ENCODE measurements at places on chromosomes 3 and 15.

GRCh38 chr15:49464522-49464921, 41.5 kb downstream of the FGF7 start:
- DNase-seq: no peak

GRCh38 chr15:29799859-29800258, 22.4 kb downstream of the TJP1 start:
- DNase-seq: no peak

GRCh38 chr15:89912674-89913396, at the start of gene ARPIN:
Gene ARPIN, minus strand, starts transcription at chr15:89912952. Its CDS starts 117 bp downstream, at chr15:89912835.
- peak; percentile 62 for DNase-seq

GRCh38 chr3:32226875-32227500, 11.5 kb upstream of the CMTM8 start:
- no peak for DNase-seq

DNA sequence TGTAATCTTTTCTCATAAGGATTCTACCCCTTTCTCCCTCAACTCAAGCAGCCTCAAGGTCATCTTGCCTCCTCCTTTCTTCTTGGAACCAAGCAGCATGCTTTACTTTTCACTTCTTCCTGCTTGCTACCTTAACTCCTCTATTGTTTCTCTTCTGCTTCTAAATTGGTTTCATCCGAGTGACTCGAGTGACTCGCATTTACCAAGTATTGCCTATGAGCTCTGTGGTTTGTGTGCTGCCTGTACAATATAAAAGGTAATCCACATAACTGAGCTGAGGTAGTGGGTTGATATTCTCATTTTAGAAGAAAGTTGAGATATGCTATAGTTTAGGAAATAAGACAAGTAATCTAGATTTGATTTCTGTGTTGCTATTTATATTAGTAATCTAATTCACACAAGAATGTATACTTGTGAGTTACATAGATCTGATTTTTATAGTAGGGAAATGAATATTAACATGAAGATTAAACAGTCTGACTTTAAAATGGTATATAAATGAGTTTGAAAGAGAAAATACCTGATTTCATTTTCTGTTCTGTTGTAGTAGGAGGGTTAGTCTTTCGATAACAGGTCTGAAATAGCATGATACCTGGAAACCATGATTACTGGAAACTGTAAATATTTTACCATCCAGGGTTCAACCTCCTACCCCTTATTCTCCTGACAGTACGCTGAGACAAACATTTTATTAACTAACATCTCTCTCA, 5.5 kb downstream of the HHLA2 start:
- no peak for DNase-seq

DNA sequence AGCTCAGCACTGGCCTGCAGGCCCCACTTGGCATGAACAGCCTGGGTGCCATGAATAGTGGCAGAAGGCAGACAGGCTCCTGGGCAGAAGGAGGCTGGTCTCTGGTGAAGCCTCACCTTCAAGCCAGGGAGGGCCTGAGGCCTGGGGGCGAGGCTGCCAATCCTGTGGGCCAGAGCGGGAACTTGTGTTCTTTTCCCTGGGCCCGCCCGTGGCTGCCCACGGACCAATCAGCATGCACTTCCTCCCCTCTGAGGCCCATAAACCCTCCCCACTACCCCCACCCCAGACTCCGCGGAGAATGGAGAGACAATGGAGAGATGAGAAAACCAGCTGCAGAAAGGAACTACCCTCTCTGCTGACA, 283.8 kb upstream of the ROBO1 start:
- DNase-seq: no peak

- no peak for DNase-seq
Measured at GRCh38 chr15:79981831-79982455, 10.9 kb upstream of the BCL2A1 start.

- no peak for DNase-seq
Measured at GRCh38 chr3:148981273-148981672, 10.1 kb upstream of the GYG1 start.

GRCh38 chr3:42451546-42452230, 41.3 kb upstream of the LYZL4 start:
- no peak for DNase-seq

DNA sequence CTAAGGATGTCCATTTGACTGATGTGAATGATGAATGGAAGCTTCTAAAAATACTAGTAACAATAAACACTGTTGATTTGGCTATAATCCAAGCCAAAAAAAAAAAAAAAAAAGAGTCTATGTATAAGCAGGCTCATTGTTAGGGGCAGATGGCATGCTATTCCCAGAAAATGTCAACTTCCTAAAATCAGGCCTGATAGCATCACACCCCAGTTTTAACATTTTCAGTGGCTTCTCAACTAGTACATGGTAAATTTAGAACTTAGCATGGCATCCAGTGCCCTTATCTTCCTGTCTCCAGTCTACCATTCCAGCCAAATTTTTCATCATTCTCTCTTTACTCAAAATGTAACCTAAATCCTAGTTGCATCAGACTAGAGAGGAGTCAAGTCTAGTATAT, 288.2 kb upstream of the ZNF385D start:
- no peak for DNase-seq

GRCh38 chr3:157374933-157375332, 61.7 kb upstream of the PTX3 start:
- DNase-seq: no peak

GRCh38 chr3:52694528-52695189, 8.8 kb downstream of the GNL3 start:
- DNase-seq: no peak

- no peak for DNase-seq
Measured at GRCh38 chr3:49775538-49775937, 10.8 kb downstream of the IP6K1 start.

DNA sequence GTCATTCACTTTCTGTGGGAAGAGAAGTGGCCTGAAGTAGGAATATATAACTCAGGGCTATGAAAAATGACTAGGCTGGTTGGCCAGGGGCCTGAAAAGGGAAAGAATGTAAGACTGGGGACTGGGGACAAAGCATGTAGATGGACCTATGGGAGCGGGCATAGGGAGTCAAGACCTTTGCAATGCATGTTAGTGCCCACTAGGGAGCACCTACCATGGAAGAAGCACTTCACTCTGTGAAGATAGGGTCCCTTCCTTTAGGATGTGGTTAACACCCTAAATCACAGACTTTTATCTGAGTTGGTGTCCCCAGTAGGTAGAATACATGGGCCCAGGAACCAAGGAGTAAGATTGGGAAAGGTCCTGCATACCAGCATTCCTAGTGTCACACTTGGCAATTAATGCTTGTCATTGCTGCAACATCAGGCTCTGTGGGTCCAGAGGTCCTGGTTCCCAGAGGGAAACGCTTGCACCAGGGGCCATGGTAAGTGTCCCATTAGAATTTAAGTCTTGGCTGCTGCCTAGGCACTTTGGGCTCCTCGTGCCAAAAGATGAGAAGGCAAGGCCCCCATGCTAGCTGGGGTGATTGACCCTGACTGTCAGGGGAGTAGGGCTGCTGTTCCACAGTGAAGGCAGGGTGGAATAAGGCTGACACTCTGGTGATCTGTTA, 79.6 kb downstream of the CRYGS start:
- DNase-seq: no peak

GRCh38 chr3:177336873-177337450, 139.7 kb upstream of the TBL1XR1 start:
- DNase-seq: no peak

- DNase-seq: no peak
Measured at GRCh38 chr15:90780916-90781315, 63.8 kb downstream of the BLM start.

DNA sequence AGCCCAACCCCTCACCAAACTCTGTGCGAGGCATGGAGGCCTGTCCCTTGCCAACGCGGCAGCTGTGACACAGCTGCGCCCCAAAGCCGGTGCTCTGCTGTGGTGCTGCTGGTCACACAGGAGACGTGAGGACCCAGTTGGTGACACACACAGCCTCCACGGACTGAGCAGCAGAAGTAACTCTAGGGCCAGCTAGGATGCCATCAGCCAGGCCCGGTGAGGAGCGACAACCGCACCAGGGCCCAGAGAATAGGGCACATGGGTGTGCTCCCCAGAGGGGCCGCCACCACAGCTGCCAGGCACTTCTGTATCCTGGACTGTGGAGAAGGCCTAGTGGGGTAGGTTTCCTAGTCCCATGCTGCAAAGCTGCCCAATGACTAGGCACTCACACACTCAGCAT, 10.7 kb downstream of the ZXDC start:
- no peak for DNase-seq

DNA sequence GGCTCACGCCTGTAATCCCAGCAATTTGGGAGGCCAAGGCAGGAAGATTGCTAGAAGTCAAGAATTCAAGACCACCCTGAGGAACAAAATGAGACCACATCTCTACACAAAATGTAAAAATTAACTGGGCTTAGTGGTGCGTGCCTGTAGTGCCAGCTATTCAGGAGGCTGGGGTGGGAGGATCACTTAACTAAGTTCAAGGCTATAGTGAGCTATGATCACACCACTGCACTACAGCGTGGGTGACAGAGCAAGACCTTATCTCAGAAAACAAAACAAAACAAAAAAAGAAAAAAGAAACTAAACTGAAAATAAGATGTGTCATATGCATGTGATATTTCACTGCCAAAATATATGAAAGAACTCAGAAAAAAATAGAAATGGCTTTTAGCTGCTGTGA, 243.3 kb upstream of the CCDC54 start:
- no peak for DNase-seq

GRCh38 chr15:33941279-33942063, 26.8 kb upstream of the CHRM5 start:
- no peak for DNase-seq

DNA sequence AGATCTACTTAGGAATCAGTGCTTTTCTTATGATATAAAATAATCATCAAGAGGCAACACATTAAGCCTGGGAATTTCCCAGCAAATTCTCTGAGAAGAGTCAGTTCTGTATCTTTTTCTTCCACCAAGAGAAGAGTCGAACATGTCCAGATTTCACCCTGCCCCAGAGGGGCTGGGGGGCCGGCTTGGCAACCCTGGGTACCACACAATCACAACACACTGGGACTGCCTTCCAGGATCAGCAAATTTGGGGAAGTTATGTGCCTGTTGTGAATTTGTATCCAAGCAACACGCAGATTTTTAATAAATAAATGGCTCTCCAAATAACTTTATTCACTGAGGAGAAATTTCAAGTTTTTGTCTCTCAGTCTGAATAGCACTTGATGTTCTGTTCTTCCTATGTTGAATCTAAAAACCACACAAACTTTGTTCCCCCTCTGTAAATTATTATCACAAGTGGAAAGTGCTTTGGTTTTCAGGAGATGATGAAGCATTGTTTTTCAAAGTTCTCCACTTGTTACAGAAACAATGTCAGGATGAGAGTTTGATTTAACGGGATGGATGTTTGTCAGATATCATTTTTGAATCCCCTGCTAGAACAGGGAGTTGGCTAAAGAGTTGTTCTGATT, 357.2 kb downstream of the ZNF385D start:
- DNase-seq: no peak

GRCh38 chr15:90955624-90956273, 1.1 kb downstream of the RCCD1 start:
- DNase-seq: peak; percentile 63

- no peak for DNase-seq
Measured at GRCh38 chr3:188682316-188682715, 489.5 kb upstream of the TPRG1 start.

- DNase-seq: no peak
Measured at GRCh38 chr3:108524537-108524936, 14.1 kb upstream of the MYH15 start.

DNA sequence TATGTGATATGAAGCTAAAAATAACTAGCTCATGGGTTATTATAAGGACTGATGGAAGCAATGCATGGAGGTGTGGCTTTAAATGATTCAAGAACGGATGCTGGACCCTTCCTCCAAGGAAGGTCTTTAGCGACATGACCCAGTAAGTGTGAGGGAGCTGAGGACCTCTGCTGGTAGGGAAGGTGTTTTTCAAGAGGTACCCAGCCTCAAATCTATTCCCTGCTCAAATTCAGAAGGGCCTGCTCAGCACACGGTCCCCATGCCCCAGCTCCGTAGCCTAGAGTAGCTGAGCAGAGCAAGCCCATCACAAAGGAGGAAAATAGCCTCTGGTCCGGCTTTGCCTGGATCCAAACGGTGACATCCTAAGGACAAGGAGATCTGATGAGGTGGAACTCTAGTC, 266.2 kb upstream of the IGF1R start:
- DNase-seq: no peak

- no peak for DNase-seq
Measured at GRCh38 chr15:53831907-53832770, 72.7 kb upstream of the WDR72 start.

DNA sequence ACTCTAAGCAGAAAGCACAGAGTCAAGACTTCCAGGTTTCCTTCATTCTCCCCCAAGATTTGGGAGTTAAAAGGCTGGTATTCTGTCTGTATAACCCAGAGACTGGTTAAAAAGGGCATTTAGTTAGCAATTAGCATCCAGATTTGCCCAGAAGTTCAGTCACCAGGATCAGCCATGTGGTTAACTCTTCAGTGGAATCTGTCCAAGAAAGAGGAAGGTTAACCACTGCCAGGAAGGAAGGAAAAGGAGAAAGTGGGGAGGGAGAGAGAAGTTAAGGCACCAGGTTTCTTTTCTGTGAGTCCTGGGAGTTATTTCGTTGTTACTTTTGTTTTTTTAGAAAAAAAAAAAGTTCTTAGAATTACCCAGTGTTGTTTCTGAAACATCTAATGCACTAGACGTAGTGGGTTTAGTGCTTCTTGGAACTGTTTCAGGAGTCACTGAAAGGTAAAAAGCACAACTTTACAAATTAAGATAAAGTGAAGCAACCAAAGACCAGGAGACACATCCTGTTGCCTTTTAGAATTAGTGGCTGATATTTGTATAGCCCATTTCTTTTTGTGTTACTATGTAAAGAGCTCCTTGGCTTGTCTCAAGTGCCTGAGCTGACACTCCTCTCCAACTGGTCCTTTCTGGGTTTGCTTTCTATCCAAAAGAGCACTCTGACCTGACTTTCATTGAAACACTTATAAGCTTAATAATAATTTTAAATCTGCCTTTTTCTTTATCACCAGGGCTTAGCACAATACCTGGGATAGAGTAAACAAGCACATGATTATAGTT, 128.6 kb downstream of the ABI3BP start:
- DNase-seq: no peak

DNA sequence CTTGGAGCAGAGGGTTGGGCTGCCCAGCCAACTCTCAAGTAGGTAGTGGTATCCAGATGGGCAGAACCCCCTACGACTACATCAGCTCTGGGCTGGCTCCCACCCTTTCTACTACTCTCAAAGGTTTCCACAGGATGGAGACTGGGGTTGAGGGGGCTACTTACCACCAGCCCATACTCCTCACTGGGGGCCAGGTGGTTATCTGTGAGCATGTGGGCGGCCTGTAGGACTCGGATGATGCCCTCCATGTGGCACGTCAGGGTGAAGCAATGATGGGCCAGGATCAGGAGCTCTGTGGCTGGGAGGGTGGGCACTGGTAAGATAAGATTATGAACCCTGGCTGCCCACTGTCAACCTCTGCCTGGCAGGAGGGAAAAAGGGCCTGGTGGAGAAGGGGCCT, 33.4 kb downstream of the EIF3J start:
- DNase-seq: no peak

GRCh38 chr15:51401872-51402517, 60.5 kb downstream of the GLDN start:
- DNase-seq: peak; percentile 19

- DNase-seq: no peak
Measured at GRCh38 chr3:177441813-177442646, 244.7 kb upstream of the TBL1XR1 start.

Measured in transverse colon (tissue), 4 donors.